Kidney capillary endothelial cell (primary cell): ENCODE measurements at places on chromosomes 5 and 9.

DNA sequence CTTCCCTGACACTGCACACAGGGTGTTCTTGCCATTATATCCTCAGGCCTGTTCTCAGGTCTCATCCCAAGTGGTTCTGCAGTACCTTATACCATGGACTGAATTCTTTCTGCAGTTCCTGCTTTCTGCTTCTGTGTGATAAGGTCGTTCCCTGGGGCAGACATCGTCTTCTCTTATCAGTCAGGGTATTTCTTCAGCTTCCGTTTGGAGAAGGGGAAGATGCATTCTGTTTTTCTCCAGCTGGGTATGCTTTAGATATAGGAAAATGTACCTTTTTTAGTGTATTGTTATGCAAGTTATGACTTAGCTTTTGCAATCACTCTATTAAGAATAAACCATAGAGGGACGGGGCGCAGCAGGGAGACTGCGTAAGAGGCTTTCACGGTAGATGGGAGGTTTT, 31.1 kb downstream of the RALGPS1 start:
- DNase-seq, result no peak

GRCh38 chr9:4519604-4520003, 29.3 kb downstream of the SLC1A1 start:
- DNase-seq, result no peak

DNA sequence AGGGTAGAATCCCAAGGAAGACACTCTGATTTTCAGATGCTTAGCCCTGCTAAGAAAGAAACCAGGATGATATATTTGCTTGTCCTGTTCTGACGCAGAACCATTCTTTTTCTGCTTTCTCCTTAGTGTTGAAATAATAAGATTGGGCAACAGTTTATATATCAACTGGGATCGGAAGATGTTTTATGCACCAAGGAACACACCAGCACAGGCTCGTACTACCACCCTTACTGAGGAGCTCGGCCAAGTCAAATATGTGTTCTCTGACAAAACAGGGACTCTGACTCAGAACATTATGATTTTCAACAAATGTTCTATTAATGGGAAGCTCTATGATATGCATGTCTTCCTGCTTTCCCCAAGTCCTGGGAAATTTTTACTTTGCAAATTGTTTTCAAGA, 19.0 kb upstream of the RUSC2 start:
- no peak for DNase-seq

GRCh38 chr5:127621601-127622325, 27.1 kb upstream of the CTXN3 start:
- no peak for DNase-seq

GRCh38 chr9:69658987-69659675, 13.0 kb downstream of the APBA1 start:
- no peak for DNase-seq

DNA sequence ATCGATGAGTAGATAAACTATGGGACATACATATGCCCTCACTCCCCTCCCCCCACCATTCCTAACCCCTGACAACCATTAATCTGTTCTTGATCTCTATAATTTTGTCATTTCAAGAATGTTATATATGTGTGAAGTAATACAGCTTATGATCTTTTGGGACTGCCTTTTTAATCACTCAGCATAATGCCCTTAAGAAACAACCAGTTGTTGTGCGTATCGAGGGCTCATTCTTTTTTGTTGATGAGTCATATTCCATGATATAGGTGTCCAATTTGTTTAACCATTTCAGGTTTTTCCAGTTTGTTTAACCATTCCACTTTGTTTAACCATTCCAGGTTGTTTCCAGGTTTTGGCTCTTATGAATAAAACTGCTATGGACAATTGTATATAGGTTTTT, 75.6 kb downstream of the ARHGEF28 start:
- no peak for DNase-seq
